NCI-H1092 treated with DMSO at 0.1 percent for 48 hours (cell line): ENCODE measurements at places on chromosomes 6 and 20.
A peak's percentile ranks its signal among the peaks of the same experiment; 100 is the strongest.

DNA sequence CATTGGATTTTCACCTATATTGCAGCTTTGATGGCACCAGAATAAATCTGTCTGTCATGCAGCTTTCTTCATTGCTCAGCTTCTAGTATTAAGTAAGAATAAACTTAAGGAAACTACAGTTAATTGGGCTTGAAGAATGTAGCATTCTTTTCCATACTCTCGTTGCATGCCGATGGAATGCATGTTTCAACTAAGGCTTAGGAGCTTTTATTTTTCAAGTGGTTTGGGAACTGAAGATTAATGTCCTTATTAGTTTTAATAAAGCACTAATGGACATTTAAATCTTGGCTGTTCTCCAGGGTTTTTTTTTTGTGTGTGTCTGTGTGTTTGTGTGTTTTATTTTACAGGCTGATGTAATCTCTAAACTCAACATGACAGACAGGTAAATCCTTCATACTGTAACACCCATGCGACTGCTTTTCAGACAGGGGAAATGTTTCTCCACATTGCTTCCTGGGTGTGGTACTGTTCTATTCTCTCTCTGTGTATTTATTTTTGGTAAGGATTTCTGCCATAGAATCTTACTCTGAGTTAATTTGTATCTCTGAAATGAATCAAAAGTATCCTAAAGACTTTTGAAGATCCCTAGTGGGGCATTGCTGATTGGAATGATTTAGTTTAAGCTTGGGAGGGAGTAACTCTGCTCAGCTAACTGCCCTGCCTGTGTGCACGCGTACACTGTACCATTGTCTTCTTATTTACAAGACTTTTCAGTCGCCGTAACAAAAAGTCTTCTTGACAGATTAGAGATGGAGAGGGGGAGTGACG is 38.0 kb downstream of the SLC9A8 start:
- no peak for DNase-seq

DNA sequence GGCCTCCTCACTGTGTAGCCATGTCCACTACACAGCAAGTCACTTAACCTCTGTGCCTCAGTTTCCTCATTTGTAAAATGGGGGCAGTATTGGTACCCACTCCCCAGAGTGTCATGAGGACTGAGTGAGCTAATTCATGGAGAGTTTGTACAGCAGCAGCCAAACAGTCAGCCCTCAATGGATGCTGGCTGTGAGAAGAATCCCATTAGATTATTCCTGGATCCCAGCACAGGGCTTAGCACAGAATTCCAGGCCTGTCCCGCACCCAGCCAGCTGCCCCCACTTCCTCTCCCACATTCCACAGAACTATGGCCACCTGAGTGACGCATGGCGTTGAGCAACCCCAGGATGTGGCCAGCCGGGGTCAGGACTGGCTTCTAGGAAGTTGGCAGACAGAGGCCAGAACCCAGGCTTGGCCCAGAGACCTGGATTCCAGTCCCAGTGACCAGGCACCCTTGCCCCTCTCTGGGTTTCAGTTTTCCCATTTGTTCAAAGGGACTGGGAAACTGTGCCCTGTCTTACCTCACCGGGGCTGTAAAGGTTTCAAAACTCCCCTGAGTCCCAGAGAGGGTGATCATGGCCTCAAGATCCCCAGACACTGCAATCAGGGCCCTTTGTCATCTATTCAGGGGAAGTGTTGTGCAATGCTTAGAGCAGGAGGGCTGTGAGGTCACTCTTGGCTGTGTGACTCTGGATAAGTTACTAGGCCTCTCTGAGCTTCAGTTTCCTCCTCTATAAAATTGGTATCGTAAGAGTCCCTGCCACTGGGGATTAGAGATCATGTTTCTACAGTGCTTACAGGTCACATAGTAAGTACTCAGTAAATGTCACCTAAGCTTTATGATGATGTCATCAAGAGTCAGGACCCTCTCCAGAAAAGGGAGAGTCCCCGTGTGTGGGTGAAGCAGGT is 3.0 kb upstream of the TGM2 start:
- no peak for DNase-seq

DNA sequence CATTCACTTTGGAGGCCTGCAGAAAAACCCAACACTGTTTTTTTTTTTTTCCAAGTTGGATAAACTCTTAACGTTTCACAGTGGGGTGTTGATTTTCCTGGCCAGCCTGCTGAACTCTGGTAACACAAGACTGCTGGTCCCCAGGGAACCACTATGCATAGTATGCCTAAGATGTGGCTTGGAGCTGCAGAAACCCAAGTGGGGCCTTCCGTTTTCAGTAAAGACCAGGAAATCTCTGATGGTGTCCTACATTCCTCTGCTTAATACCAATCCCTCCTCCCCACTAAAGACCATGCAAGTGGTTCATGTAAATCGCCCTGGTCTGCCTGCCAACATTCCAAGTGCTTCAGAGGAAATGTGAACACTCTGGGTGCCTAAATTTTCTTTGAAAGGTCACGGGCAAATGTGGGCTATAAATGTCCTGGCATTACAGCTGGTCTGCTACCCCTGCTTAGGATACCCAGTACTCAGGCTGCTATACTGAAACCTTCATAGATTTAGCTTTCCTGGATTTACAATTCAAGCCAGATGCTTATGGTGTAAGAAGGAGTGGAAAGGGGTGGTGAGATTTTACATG is 615.4 kb downstream of the MAFB start:
- DNase-seq = no peak

DNA sequence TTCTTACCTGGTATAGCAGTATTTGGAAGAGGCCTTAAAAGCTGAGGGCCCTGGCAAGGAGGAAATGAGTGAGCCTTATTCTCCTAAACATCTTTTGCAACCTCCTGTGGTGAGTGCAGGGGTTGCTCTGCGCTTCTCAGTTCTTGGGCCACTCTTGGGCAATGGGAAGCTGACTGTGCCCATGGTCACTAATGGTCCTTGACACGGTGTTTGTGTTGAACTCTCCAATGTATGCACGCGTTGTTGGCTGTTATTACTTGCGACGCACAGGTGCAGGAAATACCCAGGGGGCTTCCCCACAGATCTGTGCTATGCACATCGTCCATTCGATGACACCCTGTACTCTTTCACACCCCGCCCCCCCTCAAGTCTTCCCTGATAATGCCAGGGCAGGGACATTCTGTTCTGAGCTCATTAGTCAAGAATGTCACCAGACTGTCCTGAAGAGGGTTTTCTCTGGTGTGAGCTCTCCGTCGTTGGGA is 79.7 kb downstream of the EDN1 start:
- no peak for DNase-seq

- no peak for DNase-seq
Observed at GRCh38 chr6:168560126-168560525, 119.1 kb downstream of the SMOC2 start.

DNA sequence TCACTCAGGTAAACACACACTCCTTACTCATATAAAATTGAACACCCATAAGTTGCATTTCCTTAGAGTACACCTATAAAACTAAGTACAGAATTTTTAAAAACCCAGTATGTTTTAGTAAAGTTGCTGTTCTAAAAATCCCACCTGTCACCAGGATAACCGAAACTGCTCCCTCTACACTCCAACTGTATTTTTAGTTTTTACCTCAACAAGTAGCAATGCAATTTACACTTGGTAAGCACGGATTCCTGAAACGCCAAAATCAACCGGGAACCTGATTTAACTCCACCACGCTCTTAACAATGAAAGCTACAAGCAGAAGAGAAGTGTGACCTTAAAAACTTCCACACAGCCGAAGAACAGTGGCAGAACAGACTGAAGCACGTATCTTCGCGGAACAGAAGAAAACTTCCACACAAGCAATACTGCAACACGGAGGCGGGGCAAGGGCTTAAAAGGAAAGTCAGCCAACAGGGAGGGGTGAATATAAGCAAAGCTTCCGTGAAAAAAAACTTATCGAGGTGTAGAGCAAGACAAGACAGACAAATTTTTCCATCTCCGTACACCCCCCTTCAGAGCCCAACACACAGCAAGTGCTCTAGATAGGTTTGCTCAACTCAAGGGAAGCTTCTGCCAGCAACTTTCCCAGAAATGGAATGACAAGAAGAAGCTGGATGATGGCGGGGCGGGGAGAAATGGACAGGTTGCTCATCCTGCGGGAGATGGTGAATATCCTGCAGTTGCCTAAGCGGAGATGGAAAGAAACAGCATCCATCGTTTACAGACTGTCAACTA is 1.4 kb downstream of the STAU1 start:
- DNase-seq = no peak

DNA sequence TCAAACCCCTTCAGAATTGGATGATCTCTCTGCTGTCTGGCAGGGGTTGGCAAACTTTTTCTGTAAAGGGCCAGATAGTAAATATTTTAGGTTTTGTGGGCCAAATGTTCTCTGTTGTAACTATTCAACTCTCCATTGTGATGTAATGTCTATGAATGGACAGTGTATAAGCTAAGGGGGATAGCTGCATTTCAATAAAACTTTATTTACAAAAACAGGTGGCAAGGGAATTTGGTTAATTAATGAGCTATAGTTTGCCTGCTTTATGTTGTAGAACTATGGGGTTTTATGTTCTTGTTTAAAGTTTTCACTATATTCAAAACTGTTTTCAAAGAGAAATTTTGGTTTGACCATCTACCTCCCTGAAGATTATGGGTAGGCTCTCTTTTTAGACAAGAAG is 182.1 kb upstream of the CITED2 start:
- no peak for DNase-seq

DNA sequence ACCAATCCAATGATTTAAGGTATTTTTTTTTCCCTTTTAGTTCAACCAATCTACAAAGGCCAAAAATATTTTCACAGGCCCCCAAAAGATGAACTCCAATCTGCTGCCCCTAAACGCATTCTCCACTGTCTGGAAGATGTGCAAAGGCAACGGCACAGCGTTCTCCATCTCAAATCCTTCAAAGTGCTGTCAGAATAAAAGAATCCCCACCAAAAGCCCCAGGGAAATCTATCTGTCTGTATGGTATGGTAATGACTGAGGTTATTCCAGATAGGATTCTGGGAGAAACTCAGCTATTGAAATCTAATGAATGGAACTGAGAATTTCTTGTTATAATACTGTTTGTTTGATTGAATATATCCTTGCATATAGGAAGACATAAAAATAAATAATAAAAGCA is 217.8 kb upstream of the CCN2 start:
- no peak for DNase-seq

DNA sequence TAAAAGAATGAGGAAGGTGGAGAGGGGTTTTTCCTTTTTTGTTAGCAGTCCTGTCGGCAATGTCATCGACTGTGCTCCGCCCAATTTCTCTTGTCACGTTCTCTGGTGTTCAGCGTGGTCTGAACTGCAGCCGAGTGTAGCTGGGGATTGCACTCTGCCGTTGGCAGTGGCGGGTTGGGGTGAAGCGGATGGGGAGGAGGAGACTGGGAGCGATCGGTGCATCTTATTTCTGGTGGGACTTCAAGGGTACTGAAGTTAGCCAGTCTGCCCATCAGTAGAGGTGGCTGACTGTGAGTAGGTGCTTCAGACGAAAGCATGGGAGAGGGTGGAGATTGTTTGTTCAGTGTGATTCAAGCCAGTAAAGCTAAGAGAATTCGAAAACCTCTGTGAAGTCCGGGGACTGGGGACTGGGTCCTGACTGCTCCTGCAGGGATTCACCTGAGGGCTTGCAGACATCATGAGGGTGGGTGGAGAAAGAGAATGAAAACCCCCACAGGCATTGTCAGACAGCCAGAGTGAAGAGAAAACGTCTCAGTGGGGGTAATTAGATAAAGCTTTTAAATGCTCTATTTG is 5.1 kb downstream of the RREB1 start:
- peak; percentile 25 for DNase-seq

DNA sequence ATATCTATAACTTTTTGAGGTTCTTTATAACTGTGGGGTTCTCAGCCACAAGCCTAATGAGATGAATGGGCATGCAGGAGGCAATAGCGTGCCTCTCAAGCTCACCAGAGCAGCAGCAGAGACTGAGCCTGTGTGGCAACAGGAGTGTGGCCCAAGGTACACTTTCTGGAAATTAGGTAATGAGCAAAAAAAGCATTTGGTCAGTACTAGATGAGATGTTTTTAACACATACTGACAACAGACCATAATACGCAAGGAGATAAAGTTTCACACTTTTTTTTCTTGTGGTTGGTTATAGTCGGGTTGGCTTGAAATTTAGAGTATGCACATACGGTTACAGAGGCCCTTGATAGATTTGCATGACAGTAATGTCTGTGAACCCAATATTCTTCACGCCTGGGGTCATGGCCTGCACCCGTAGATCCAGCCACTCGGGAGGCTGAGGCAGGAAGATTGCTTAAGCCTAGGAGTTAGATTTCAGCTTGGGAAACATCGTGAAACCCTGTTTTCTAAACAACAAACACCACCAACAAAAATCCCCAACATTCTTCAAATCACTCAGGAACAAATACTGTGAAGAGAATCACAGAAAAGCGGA is 300.1 kb downstream of the GMDS start:
- DNase-seq = no peak

DNA sequence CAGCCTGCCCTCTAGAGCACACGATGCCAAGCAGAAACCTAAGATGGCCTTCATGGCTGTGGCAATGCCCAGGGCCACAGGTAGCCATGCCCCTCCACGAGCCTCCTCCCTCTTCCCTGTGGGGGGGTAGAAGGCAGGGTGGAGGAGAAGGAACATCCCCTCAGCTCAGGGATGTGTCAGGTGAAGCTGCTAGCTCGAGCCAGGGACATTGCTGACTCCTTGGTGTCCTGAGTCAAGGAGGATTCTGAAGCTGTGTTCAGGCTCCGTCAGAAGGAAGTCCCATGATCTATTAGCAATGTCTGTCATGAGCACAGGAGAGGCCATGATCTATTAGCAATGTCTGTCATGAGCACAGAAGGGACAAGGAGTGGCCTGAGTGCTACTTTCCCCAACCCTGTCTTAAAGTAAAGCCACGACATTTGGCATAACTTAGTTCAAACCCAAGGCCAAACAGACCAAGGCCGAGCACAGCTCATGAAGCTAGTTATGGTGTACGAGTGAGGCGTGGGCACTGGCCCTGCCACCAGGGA is 87.8 kb downstream of the BMP7 start:
- no peak for DNase-seq

GRCh38 chr6:34445313-34445860 is 19.5 kb upstream of the RPS10 start:
- DNase-seq = no peak

DNA sequence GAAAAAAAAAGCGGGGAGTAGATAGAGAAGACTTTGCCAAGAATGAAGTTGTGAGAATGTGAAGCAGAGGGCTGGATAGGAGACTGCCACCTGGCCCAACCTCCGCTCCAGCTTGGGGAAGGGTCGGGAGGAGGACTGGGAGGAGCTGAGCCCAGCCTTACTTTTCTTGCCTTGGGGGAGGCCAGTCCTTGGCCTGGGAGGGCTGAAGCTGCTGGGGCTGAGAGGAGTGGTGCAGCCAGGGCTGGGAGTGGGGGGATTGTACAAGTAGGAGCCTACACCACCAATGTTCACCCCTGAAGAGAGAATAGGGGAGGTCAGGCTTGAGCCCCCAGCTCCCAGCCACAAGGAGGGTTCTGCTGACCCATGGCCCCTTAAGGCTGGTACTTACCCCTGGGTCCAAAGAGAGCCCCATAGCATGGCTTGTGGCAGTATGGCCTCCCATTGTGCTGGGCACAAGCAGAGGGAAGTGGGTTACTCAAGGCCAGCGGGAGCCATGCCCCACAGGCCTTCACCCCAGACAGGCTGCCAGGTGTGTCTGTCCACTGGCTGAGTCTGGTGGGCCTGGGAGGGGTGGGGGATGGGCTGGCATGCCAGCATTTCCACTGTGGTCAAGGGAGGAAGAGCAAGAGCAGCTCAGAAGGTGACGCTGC is 1.1 kb downstream of the CRIP3 start:
- no peak for DNase-seq

- no peak for DNase-seq
Observed at GRCh38 chr6:38846844-38847243, 131.7 kb downstream of the DNAH8 start.

- no peak for DNase-seq
Observed at GRCh38 chr6:43144879-43145278, 26.2 kb upstream of the SRF start.

- DNase-seq = no peak
Observed at GRCh38 chr6:99993533-99994251, at the start of gene MCHR2. MCHR2 (minus strand) TSS chr6:99994223; CDS start chr6:99956147, 38,076 bp downstream.
